ENCODE measurements at places on chromosomes 4 and X. TPM values are rescaled to one million over a fixed set of nuclear protein-coding genes. Genes with fewer than 3 reads are reported as not detected.

- no peaks in the 10 kb centered on the region for H3K27me3 ChIP-seq
- H3K27ac ChIP-seq: no peak overlapping the region
- no peak for DNase-seq
- no peaks in the 10 kb centered on the region for H3K4me1 ChIP-seq
- H3K4me3 ChIP-seq: no peak overlapping the region
- H3K36me3 ChIP-seq: no peaks in the 10 kb centered on the region
These were observed 384.6 kb downstream of the DTHD1 start for GRCh38 chr4:36665985-36666527.

The GAR1 gene
- 14.1 TPM for total RNA-seq

DNA sequence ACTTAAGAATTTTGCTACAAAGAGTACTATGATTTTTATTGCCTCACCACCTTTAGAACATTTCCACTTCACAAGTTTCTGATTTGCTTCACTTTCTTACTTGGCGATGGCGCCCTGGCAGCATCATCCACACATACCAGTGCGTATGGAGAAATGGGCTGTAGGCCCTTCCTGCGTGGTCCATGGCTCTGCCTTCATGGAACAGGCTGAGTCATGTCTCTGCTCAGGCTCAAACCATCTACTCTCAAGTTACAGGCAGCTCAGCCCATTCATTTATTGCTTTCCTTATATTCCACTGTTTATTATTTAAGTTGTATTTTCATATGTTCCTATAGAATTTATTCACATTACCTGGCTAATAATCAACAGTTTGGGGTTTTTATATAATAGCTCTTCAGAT is 21.1 kb downstream of the CASP3 start:
- H3K4me3 ChIP-seq: no peak overlapping the region
- no peaks in the 10 kb centered on the region for H3K27me3 ChIP-seq
- peaks cover 33% of the 10 kb centered on the region for H3K36me3 ChIP-seq

DNA sequence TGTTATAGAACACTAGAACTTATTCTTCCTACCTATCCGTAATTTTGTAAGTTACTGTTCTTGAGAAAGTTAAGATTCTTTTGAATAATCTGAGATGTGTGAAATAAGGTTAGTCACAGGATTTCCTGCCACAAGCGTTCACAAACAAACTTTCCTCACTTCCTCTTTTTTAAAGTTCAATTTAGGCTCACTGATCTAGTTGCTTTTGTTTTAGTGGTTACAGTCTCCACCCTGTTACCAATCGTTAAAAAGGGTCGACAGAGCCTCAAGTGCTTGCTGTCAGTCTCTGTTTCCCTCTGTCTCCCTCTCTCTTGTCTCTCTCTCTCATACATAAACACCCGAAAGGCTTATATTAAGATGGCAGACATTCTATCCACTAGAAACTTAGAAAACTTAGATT is 35.9 kb upstream of the STK26 start:
- H3K4me1 ChIP-seq: peaks cover 50% of the 10 kb centered on the region
- H3K27me3 ChIP-seq: no peaks in the 10 kb centered on the region
- H3K36me3 ChIP-seq: no peaks in the 10 kb centered on the region
- no peak overlapping the region for H3K4me3 ChIP-seq

Measured in CD4-positive, alpha-beta memory T cell (primary cell).